ENCODE measurements at places on chromosomes 6 and 20.

GRCh38 chr6:26553264-26553634 is 15.1 kb downstream of the HMGN4 start:
- peak; percentile 73 for DNase-seq

DNA sequence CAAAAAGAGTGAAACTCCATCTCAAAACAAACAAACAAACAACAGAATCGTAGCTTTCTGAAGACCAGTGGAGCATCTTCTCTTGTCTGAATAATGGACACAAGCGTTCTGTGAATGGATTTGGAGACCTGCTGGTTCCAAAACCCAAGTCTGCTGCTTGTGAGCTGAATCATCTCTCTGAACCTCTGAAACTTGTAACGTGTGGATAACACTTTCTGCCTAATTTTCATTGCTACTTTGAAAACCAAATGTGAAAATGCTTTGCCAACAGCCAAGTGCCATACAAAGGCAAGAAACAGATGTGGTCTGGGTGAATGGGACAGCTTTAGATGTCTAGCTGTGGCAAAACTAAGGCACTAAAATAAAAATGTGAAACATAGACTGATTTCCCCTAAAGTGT is 44.3 kb downstream of the PHACTR1 start:
- DNase-seq, result no peak

GRCh38 chr20:23366384-23366783 is 4.4 kb downstream of the GZF1 start:
- no peak for DNase-seq

DNA sequence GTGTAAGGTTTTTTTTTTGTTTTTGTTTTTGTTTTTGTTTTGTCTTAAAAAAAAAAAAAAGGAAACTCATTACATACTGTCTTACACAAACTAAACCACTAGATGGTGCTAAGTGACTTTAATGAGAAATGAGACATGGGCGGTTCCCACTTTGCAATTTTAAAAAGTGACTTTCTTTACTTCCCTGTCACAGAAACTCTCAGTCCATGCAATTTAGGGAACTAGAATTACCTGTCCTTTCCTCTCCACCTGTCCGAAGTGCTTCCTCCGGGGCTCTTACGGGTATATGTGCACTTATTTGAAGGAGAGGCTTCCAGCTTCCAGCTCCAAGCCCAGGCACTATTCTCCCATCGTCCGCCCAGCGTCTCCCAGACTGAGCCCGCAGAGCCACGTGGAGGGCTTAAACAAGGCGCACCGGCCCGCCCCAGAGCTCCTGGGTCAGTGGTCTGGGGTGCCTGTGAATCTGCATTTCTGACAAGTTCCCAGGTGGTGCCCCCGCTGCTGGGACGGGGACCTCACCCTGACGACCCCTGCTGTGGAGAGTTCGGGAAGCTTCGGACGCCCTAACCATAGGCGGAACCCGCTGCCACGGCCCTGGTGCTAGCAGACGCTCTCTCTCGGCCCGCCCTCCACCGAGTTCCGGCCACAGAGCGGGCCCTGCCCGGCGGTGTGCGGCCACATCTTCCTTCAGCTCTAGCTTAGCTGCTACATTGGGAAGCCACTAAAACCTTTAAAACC is 26.1 kb downstream of the BFSP1 start:
- peak; percentile 58 for DNase-seq

DNA sequence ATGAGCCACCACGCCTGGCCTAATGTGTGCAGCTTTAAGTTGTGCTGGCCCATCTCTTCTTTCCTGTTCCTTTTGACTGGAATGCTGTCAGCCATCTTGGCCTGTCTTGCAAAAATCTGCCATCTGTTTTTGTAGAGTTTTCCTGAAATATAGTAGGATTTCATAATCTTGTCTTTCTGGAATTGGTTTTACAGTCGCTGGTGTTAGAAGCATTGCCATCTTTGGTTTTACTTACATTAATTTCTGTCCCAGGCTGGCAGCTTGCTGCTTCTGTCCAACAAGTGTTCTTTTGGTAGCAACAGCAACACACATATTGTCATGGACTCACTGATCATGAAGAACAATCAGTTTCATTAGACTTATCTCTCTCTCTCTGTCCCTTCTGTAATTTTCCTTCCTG is 29.1 kb upstream of the TULP1 start:
- DNase-seq, result no peak

DNA sequence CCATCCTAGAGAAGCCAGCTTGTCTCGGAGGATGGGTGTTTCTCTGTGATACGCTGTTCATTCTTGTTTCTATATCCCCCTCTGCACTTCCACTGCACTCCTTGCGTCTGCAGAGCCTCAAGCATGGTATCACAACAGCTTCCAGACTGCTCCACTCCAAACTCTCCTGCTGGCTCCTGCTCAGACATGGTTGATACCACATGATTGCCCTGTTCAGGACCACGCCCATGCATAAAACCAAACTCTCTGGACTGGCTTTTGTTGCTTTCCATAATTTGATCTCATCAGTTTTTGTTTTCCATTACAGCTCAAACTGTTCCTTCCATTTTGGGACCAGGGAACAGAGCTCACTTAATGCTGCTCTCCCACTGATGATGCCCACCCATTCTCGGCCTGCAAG is 30.0 kb upstream of the SMIM29 start:
- no peak for DNase-seq

- no peak for DNase-seq
Observed at GRCh38 chr20:31415653-31416052, 9.6 kb upstream of the DEFB121 start.

- DNase-seq, result no peak
Observed at GRCh38 chr20:709423-709822, 33.8 kb upstream of the SCRT2 start.

- DNase-seq, result no peak
Observed at GRCh38 chr6:167146135-167146534, 11.6 kb downstream of the GPR31 start.

GRCh38 chr6:2739335-2739734 is 11.4 kb downstream of the MYLK4 start:
- DNase-seq, result no peak

DNA sequence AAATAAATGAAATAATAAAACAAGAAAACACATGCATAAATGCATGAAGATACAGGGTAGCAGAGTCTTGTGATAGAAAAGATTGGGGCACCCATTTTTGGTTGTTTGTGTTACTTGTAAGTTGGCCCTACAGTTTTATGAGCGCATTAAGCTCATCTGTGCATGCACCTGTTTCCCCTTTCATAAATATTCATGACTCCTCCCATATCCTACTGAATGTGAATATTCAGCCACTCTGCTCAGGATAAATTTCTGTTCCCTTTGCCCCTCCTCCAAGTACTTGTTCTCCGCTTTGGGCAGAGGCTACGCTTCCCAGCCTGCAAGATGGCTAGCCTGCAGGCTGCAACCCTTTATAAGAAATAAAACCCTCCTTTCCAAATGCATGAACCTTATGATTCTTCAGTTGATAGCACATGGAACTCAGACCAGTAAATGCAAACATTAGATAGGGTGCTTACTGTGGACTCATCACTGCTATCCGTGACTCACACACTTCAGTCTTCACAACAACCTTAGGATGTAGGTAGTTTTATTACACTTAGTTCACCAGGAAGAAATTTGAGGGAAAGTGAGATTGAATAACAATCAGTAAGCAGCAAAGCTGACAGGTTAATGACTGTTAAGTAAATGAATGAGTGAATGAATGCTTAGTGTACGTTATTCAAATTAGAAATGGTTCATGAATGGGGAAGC is 15.0 kb downstream of the ALDH8A1 start:
- no peak for DNase-seq

- DNase-seq, result no peak
Observed at GRCh38 chr20:20624914-20625313, 87.5 kb downstream of the RALGAPA2 start.

GRCh38 chr6:157218371-157219198 is 104.7 kb downstream of the TMEM242 start:
- DNase-seq, result no peak

DNA sequence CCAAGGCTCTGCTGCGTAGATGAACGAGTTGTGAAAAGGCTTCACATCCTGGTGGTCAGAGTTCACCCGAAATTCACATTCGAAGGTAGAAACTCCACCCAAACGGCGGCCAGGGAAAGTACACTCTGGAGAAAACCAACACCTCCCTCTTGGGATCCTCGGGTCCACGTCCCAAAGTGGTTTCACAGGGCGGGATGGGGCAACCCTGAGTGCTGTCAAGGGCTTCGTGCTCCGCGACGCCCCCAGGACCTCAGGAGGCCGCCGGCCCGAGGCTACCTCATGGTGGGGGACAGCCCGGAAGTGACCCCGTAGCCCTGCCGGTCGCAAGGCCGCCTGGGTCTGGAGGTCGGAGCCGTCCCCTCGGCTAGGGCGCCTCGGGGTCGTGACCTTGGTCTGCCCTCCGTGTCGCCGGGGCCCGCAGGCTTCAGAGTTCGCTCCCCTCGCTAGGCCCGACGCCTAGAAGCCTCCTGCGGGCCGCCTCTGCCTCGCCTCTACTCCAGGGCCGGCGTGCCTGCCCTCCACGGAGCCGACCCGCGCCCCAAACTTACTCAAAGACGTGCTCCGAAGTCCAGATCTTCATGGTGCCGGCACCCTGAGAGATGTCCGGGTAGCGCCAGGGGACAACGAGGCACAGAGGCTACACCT is at the start of gene PRELID3B:
Gene PRELID3B (minus strand): TSS at position 636 of the 645 bp plus-strand sequence. CDS start 56 bp downstream, at position 580.
- DNase-seq, result no peak

DNA sequence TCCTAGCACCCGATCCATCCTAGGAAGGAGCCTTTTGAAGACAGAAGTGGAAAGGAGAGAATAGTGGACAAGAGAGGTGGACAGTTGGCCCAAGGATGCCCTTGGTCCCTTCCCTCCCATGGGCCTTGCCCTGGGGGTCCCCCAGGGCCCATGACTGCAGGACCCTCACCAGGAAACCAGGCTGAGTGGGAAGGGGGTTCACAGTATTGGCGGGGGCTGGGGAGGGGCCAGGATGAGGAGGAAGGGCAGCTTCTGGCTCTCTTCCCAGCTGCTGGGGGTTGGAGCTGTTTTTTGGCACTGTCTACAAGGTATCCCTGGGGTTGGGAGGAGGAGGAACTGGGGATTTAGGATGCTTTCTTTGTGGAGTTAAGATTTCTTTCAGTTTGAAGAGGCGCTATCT is 4.0 kb upstream of the DSN1 start:
- DNase-seq, result no peak

GRCh38 chr6:101118136-101118396 is 236.9 kb upstream of the ASCC3 start:
- DNase-seq, result no peak

DNA sequence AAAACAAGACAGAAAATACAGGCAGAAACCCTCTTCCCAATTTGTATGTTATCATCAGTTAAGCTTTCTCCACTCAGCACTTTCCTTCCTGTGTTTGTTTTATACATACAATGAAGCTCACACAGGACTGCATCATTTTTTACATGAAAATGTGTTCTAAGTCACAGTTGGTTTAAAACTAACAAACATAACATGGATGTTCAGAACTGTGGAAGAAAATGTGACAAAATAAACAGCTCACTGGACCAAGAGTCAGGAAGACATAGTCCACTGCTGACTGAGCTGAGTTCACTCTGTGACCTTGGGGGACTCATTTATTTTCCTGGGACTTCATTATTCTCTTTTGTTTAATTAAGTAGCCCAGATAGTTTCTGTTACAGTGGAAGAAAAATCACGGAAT is 331.5 kb downstream of the SYNE1 start:
- no peak for DNase-seq

DNA sequence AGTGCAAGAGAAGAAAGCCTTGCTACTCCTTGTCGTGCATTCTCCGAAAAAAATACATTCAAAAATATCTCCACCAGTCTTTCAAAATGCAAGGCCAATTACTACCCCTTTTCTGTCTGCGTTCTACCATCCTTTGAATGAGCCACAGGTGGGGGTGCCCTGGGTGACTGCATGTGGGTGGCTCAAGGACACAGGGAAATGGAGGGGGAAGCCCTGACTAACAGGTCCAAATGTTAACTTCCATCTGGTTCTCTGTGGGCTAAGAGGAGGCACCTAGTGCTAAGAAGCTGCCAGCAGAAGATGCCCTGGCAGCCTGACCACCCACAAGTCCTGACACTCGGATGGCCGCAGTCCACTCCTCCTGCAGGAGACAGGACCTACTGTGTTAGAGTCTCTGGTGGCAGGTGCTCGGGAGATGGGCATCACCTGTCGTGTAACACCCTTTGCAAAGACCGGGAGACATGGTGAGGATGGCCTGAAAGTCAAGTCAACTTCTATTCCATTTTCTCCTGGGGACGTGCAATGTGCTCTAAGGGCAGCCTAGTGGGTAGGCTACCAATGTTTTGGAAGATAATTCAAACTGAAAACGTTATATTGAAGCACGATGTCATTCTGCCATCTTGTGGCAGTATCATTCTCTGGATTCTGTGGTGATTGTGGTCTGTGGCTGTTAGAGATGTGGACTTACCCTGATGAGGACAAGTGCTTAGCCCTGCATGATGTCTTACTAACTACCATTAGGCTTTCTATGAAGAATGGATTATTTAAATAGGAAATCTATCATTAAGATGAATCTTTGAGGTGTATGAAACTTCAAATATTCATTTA is 27.4 kb upstream of the IGF2R start:
- DNase-seq, result no peak

DNA sequence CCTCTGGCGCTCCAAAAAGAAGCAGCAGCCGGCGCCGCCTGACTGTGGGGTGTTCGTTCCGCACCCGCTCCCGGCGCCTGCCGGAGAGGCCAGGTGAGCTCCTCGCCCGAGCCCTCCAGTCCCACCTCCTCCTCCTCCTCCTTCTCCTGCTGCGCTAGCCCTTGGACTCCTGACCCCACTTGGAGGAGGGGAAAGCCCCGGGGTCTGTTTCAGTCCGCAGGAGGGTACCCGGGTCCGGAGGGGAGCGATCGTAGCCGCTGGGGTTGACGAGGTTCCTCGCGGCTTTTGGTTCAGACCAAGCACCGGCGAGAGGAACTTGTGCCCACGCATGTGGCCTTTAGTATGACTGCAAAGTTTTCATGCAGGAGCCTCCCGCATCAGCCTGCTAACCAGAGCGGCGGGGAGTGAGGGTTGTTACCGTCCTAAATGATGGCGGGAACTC is 493 bp downstream of the CRYBG1 start:
- DNase-seq, result peak; percentile 6

DNA sequence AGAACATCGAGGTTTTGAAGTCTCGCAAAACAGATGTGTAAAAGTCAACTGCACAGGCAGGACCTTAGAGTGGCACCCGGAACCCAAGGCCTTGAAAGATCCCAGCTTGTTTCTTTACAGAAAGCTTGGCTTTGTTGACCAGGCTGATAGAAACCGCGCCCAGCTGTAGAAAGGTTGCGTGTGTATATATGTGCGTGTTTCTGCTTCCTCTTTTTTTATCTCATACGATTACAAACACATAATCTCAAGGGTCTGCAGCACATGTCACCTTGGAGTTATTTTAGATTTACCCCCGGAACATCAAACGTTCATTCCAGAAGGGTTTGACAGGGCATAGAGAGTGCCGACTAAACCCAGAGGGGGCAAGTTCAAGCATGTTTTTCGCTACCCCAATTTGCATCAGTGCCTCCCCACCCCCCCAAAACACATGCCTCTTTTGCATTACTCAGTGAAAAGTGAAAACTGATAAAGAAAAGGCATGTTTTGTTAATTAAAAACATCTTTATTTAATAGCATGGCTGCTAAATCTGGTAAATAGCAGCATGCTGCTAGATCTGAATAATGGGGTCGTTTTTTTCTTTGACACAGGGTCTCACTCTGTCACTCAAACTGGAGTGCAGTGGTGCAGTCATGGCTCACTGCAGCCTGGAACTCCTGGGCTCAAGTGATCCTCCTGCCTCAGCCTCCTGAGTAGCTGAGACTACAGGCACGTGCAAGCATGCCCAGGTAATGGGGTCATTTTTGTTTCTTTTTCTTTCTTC is 33.2 kb upstream of the NCOA3 start:
- DNase-seq, result no peak

GRCh38 chr6:408599-409102 is 17.1 kb downstream of the IRF4 start:
- DNase-seq, result peak; percentile 11
